Amniotic stem cell (primary cell): ENCODE measurements at places on chromosomes 12 and 14.

- DNase-seq, result no peak
Measured at GRCh38 chr14:23750357-23750756, 114.2 kb downstream of the DHRS2 start.

- DNase-seq, result no peak
Measured at GRCh38 chr14:101242442-101243385, 318.6 kb upstream of the DIO3 start.

GRCh38 chr12:130481392-130481879 is 143.7 kb downstream of the PIWIL1 start:
- no peak for DNase-seq

DNA sequence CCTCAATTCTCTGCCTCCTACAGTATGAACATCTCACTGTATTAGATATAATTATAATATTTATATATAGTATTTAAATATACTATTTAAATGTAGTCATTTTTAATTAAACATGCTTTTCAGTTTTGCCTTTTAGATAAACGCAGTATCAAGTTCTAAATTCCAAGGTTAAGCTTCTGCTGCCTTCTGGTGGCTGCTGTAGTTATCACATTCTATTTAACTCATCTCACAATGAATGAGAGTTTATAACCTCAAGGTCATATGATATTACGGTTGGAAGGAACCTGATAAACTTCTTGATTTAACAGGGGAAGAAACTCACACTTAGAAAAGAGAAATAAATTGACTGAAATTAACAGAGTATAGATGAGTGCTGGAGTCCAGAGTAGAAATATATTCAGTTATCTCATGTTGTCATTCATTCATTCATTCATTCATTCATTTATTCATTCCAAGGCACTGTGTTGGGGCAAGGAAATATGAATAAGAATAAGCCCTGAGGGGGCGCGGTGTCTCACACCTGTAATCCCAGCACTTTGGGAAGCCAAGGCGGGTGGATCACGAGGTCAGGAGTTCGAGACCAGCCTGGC is 31.9 kb downstream of the GUCY2C start:
- DNase-seq, result no peak

DNA sequence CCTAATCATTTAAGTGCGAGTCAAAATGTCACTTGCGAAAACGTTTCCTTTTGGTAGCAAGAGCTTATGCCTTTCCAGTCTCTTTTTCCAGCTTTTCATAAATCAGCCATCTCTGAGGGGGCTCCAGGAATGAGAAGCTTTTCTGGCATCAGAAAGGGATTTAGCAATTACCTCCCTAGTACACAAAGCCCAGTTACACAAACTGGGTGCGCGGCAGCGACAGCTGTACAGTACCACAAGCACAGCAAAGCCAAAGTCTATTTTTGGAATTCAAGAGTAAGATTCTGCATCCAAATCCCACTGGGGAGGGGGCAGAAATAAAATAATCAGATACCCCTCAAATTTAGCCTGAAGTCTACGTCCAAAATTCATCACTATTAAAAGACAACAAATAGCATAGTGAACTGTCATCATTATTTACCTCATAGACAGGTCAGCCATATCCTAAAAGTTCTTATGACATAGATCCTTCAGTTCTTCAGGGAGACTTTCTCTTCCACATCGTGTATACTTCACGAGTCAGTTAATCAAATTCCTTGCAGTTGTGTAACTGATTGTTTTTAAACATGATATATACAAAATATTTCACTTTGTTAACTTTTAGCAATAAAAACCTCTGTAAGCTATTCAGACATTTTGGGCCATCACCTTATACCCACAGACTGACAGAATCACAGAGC is 150.8 kb downstream of the TTC7B start:
- DNase-seq, result no peak
